ENCODE measurements at places on chromosomes 12 and 14.
A peak's percentile ranks its signal among the peaks of the same experiment; 100 is the strongest.

DNA sequence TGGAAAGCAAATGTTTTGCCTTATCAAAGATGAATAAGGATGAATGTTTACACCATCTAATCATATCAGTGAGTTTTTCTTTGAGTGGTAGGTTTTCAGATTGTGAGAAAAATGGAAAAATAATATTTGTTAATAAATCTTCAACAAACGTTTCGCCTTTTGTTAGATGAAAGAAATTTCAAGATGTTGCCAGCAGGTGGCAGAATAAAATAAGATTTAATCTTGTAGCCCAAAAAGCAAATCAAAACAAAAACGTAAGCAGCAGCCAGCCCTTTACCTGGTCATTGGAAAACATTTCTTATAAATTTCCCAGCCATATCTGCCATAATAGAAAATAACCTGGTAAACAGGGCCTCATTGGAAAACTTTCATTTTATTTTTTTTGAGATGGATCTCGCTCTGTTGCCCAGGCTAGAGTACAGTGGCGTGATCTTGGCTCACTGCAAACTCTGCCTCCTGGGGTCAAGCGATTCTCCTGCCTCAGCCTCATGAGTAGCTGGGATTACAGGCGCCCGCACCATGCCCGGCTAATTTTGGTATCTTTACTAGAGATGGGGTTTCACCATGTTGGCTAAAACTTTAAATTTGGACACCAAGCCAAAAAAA lies 15.4 kb upstream of the TMEM120B start:
- DNase-seq: peak; percentile 73

DNA sequence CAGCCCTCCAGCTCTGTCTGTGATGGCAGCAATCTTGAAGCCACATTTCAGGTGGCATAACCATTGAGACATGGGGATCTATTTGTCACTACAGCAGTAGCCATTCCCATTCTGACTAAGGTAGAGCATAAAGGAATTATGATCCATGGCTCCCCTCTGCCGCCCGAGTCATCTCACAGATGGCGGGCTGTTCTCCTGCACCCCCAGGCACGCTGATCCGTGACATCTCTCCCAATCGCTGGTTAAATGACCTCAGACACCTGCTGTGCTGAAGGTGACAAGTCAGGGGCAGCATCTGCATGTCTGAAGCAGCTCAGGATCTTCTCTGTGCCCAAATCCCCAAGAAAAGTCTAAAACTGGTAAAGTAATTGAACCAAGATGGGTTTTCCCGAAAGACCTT lies 124.3 kb downstream of the ZFP36L1 start:
- no peak for DNase-seq

- peak; percentile 42 for DNase-seq
Observed at GRCh38 chr14:63174760-63175191, 29.5 kb upstream of the RHOJ start.

DNA sequence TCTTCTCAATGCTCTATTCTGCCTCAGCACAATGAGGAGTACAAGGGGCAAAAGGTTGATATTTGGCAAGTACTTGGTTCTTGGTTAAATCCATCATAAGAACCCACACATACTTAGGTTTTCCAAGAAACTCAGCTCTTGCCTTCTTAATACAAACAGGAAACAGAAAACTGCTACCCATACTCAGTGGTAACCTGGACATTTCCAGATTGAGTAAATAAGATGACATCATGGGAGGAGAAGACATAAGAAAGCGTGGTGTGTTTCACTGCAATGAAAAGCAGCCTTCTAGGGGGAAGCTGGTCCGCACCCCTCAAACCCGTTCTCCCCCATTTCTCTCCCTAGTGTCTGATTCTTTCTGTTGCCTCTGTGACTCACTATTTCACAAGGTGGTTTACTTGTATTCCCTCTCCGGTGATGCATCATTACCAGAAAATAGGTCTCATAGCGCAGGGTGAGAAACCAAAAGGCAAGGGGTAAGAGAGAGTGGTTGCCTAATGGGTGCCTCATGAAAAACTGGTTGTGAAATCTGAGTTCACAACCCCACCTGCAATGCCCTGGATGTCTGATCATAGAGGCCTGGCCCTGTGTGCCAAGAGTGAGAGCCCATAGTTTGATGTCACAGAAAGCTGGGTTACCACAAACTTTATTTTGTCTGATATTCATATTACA lies 326.5 kb upstream of the TBX3 start:
- DNase-seq: no peak

DNA sequence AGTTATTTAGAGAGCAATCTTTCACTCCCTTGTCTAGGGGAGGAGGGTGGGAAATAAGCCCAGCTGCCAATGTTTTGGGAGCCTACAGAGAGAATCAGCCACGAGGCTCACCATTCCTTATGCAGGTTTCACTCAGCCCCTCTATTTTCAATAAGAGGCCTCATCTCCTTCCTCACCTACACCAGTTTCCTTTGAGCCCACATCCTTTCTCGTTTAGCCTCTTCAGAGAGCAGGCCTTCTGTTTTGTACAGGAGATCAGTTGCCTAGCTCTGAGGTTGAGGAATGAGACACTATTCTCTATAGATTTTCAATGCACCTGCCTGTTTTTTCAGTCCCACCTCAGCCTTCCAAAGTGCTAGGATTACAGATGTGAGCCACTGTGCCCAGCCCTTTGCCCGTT lies 17.9 kb downstream of the SNAPC1 start:
- no peak for DNase-seq

GRCh38 chr14:23939607-23940326 lies 13.8 kb upstream of the DHRS4 start:
- no peak for DNase-seq

- peak; percentile 47 for DNase-seq
Observed at GRCh38 chr12:92468358-92469020, 234.3 kb upstream of the PLEKHG7 start.

- DNase-seq: no peak
Observed at GRCh38 chr12:54370171-54370730, 6.0 kb upstream of the GPR84 start.

- peak; percentile 46 for DNase-seq
Observed at GRCh38 chr12:112998987-112999767, 20.9 kb downstream of the OAS2 start.

GRCh38 chr14:31961896-31962295 lies 115.2 kb upstream of the ARHGAP5 start:
- DNase-seq: no peak

DNA sequence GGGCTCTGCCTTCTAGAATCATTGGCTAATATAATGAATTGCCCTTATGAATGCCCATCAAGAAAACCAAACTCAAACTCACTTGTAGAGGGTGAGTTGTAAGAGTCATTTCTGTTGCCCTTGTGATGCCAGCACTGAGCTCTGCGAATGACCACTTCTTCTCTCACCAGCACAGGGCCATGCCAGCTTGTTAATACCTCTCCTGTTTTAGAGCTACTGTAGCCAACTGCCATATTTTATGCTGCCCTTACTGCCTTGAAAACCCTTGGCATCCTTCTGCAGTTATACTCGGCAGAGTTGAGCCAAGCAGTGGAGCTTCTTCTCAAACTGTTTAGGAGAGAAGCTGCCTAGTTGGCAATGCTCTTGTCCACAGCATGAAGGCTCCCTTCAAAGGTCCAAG lies 8.1 kb downstream of the KRT75 start:
- no peak for DNase-seq

GRCh38 chr12:2410496-2410895 lies 357.7 kb downstream of the CACNA1C start:
- no peak for DNase-seq

- DNase-seq: no peak
Observed at GRCh38 chr12:58044966-58045365, 103.6 kb downstream of the ATP23 start.

DNA sequence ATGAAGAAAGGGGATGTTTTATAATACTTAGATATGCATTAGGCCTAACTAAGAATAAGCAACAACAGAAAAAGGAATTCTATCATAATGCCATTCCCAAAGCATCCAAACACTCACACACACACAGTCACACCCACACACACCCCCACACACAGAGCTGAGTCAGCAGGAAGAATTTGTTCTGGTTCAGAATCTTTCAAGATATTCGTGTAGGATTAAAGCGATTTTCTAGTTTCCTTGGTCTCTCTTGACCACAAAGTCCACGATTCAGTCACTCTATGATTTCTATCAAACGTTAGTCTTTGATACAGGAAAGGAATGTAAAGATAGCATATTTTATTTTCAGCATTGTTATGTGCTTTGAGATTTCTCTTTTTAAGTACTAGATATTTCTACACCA lies 382.6 kb upstream of the DCN start:
- no peak for DNase-seq

- no peak for DNase-seq
Observed at GRCh38 chr14:92936085-92936484, 13.1 kb downstream of the CHGA start.

- no peak for DNase-seq
Observed at GRCh38 chr14:99730876-99731546, 46.9 kb downstream of the CYP46A1 start.

GRCh38 chr12:97560786-97561618 lies 98.4 kb downstream of the RMST start:
- DNase-seq: no peak

GRCh38 chr12:130184404-130185090 lies 22.3 kb downstream of the FZD10 start:
- no peak for DNase-seq

DNA sequence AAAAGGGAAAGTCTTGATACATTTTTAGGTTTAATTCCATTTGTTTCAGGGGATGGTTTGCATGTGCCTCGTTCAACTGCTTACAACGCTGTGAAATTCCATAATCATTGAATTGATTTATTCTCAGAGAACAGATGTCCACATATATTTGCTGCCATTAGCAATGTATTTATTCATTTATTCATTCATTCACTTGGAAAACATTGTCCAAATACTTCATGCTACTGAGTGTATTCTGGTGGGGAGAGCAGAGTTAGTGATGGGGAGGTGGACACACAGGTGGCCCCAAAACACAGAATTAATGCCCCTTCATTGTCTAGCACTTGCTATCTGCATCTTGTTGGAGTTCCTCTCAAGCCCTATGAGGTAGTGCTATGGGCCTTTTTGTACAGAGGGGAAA lies 141.2 kb upstream of the PARP11 start:
- DNase-seq: no peak

- DNase-seq: no peak
Observed at GRCh38 chr14:63725786-63726460, 1.9 kb downstream of the SGPP1 start.

DNA sequence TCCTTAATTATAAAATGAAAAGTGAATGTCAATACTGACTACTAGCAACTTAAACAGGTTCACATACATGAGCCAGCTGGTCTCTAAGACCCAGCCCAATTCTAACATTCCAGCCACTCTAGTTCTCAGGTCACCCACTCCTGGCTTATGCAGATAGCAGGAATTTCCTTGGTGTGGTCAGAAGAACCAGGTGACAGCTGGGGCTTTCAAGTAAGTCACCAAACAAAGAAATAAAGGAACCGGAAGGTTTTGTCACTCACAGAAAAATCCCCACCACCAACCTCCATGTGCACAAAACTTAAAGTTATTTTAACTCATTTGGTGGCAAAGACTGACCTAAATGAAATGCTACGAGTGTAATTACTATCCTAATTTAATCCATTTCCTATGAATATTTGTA lies 129.6 kb upstream of the CDKN3 start:
- no peak for DNase-seq
